HT-29 (cell line): ENCODE measurements at places on chromosomes 4 and X.

DNA sequence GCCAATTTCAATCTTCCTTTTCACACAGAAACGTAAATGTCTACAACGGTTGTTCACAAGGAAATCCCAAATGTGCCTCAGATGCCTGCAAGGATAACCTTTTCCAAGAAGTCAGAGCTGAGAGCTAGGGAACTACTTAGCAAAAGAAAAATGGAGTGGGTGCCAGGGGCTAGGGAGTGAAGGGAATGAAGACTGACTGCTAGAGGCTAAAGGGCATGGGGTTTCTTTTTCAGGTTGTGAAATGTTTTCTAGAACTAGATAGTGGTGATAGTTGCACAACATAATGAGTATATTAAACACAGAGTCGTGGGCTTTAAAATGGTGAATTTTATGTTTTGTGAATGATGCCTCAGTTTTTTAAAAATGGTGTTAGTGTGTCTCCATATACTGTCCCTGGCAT, 53.4 kb downstream of the CD99L2 start:
- no peak for DNase-seq

DNA sequence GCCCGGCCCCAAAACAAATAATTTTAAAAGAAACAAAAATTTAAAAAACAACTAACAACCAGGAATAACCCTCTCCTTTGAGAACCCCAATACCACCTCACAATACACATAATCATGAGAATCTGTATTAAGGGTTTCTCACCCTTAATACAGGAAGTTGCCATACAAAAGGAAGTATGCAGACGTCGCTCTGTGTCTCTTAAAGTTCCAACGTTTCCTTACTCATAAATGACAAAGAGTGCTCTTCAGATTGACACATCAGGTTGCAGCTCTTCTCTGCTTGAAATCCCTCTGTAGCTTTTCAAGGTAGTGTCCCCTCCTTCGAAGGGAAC, 73.9 kb upstream of the IRF2 start:
- peak; percentile 3 for DNase-seq

GRCh38 chrX:143536176-143536575, 18.9 kb upstream of the SPANXN3 start:
- DNase-seq, result no peak

DNA sequence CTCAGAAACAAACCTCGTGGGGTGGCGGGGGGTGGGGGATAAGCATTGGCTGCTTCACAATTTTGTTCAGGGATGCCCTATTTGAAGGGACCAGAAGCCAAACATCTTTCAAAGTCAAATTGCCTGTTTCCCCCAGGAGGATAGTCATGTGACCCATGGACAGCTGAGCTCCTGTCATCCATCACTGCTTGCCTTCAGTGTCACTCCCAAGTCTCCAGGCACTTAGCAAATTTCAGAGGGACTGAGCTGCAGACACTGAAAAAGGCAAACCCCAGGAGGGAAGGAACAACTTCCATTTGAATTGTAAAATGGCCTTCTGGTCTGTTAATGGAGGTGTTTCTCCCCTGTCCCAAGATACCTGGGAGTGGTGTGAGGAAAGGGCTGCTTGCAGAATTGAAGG, 73.4 kb downstream of the FRMPD3 start:
- no peak for DNase-seq

DNA sequence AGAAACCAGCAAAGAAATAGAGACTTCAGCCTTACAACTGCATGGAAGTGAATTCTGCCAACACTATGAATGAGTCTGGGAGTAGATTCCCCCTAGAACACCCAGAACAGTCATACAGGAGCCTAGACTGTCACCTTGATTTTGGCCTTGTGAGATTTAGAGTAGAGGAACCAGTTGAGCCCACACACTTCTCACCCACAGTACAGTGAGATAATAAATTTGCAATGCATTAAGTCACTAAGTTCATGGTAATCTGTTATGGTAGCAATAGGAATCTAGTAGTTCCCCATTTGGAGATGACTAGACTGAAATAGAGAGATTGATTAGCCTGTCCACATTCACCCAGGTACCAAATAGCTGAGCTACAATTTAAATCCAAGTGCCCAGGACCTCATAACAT, 59.0 kb downstream of the FAM13A start:
- DNase-seq, result no peak

DNA sequence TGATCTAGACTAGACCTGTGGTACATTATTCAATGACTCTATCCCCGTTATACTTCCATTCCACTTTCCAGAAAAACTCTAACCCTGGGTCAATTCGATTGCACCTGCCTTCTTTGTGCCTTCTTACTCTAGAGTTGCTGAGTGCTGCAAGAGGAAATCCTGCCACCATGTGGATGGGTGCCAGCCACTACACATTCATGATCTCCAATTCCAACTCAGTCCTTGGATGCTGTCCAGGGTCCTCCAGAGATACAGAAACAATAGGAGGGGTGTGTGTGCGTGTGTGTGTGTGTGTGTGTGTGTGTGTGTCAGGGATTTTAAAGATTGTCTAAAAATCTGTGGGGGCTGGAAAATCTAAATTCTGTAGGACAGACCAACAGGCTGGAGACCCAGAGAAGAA, 42.9 kb upstream of the INTS6L start:
- peak; percentile 68 for DNase-seq

GRCh38 chr4:128385683-128386304, 98.2 kb upstream of the PGRMC2 start:
- peak; percentile 32 for DNase-seq

GRCh38 chrX:110081320-110081719, 78.4 kb downstream of the TMEM164 start:
- DNase-seq, result no peak

GRCh38 chr4:2437475-2438215, 18.9 kb downstream of the CFAP99 start:
- no peak for DNase-seq

DNA sequence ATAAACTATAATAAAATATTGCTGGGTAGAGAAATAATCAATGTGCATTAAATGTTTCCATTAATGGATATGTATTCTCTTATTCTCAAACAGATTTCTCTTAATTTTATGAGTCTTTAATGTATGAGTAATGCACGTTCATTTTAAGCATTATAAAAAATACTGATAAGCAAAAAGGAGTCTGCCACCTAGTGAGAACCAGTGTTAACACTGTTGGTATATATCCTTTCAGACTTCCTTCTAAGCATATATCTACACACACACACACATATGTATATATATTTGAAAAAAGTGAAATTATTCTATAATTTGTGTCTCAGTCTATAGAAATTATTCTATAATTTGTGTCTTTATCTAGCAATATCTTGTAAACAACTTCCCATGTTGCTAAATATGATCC, 49.9 kb upstream of the MTMR1 start:
- DNase-seq, result peak; percentile 27

GRCh38 chr4:111628437-111628836, 516.8 kb upstream of the FAM241A start:
- no peak for DNase-seq

DNA sequence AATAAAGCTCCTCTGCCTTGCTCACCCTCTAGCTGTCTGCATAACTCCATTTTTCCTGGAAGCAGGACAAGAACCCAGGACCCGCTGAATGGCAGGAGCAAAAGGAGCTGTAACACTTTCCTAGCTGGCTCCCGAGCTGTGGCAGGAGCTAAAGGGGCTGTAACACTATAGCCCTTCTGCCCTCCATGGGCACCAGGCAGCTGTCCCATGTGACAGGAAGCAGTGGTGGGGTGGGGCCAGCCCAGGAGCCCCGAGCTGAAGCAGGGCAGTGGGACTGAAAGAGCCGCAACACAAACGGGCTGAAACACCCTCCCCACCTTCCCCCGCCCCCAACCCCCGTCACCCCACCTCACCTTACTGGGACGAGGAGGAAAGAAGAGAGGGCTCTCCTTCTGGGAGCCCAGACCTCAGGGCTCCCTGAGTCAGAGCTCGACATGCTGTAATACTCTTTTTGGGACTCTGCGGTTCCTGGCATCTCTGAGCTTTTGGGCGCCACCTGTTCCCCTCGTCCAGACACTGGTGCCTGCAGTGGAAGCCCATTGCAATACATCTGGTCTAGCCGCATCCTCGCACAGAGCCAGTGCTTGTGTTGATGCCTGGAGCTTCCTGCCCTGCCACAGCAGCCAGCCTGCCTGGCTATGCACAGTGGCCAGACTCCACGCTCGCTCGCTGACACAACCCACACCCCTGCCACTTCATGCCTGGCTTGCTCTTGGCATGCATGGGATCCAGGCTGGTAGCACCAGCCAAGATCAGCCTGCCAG, 39.4 kb downstream of the PPM1K start:
- DNase-seq, result no peak

DNA sequence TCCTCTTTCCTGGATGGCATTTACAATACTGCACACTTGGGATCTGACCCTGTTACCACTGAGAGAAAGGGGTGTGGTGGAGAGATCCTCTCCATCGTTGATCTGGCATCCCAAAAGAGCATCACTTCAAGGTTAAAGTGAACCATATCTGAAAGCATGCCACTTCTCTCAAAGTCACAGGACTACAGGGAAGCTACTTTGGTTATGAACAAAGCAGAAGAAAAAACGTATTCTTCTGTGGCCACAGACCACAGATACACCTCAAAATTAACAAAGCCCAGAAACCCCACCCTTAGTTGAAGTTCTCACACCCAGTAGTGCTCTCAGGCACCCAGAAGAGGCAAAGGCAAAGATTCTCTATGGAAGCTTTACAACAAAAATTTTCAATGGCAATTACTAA, 108.3 kb downstream of the JADE1 start:
- no peak for DNase-seq

DNA sequence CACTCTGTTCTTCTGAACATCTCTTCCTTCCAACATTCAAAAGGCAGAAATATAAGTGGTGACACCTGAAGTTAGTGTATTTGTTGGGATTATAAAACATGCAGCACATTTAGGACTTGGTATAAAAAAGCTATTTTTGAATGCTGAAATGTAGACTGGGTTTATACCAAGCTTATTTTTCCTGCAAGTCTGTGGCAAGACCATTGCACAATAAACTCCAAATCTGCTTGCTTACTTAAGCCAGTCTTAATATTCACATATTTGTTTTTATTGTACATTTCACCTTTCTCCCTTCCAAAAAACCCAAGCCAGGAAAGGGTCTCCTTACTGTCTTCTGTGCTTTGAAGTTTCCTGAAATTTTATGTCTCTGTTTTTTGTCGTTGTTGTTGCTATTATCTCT, 63.7 kb downstream of the FHIP1A start:
- no peak for DNase-seq

GRCh38 chrX:73206366-73206765, 8.3 kb downstream of the NAP1L2 start:
- DNase-seq, result no peak

DNA sequence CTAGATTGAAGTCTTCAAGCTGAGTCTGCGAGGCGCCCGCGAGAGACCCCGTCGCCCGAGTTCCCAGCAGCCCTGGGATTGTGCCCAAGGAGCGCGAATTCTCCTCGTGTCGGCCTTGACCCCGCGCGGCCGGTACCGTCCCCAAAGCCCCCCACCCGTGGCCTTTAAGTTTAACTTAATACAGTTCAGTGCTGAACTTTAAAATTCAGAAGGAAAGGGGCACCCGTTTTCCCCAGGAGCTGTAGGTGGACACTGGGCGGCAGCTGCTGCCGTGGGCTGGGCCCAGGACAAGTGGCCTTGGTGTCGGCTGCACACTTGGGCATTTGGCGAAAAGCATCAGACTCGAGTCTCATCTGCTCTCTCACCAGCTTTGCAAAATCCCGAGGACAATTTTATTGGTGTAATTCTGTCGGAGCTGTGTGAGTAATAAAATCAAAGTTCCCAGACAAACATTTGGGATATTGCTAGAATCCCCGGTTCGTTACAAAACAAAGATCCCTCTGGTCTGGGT, 634 bp downstream of the CWH43 start:
- no peak for DNase-seq

DNA sequence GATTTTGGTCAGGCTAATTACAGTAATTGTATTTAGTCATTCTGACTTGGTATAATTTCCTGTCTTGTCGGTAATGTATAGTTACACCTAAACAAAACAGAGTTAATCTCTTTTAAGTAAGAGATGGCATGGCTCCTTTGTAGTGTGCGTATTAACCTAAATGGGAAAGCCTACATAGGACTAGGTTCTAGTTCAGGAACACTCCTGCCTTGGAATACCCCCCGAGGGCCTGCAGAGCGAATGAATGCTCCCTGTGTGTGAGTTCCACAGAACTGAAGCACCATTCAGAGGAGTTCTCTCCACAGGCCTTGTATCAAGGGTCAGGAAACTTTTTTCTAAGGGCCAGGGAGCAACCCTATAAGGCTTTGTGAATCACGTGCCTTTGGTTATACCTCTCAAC, 44.9 kb upstream of the STIM2 start:
- no peak for DNase-seq

GRCh38 chrX:10195947-10196346, 39.2 kb downstream of the CLCN4 start:
- no peak for DNase-seq

DNA sequence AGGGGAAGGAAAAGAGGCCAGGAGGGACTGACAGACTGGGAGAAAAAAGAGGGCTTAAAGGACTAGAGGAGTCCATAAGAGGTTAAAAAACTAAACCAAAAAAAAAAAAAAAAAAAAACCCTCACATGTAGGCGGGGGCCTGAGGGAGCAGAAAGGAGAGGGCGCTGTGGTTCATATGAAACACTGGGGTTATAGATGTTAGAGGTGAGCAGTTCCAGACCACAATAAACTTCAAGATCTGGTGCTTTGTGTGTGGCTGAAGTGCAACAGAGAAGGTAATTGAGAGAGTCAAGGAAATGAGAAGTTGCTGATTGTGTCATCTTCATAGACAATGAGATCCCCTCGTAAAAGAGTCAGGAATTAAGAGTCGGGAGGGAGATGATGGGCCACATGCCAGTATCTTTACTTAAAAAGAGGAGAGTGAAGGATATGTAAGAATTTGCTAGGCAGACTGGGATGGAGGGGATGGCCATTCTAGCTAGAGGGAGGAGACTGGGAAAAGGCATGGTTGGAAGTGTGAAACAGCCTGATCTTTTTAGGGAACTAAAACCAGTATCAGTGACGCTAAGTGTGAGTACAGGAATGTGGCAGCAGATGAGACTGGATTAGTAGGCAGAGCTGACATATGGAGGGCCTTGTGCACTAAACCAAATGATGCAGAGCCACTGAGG, 18.4 kb upstream of the OGT start:
- DNase-seq, result no peak

DNA sequence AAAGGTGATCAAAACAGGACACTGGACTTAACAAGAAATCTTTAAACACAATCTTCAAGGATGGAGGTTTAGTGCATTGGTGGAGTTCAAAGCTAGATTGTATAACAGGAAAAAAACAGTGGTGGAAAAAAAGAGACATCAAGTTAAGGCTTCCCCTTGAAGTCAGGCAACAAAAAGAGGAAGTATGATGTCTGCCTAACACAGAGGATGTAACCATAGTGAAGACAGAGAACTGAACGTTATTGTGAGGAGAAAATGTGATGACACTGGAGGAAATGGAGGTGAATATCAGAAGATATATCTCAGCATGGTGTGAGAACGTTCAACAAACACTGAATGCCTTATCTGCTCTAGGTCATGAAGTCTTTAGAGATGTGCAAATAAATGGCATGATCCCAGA, 192.4 kb upstream of the AR start:
- no peak for DNase-seq

GRCh38 chr4:80073473-80074008, 512 bp upstream of the ANTXR2 start:
- DNase-seq, result no peak

GRCh38 chr4:187782286-187782824, 213.2 kb upstream of the ZFP42 start:
- no peak for DNase-seq
